ENCODE measurements at places on chromosomes 1 and 21.

DNA sequence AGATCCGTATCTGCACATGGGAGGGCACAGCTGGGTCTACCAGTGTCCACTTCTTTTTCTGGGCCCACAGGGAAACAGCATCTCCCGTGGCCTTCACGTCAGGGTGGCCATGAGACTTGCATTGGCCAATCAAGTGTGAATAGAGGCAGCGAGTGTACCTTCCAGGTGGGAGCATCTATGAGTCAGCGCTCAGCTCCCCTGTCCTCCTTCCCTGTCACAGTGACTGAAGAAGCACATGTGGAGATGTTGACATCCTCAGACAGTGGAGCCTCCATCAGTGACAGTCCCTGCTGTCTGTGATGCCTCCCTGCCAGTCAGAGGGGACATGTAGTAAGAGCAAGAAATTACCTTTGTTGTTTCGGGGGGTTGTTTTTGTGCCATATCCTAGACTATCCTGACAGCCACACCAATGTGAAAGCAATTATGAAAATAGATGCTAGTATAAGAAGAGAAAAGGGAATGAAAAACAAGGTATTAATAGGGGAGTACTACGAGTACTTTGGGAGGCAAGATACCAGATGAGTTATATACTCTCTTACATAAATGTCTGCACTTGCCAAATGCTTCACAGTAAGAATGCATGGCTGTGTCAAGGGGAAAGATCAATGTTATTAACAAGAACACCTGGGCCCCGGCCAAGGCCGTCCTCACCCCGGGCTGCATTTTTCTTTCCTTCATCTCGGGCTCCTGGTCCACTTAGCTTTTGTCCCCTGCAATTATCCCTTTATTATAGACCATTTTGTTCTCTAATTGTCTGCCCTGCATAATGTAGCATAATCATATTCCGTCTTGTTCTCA lies 86.0 kb downstream of the MATN1 start:
- no peak for DNase-seq

DNA sequence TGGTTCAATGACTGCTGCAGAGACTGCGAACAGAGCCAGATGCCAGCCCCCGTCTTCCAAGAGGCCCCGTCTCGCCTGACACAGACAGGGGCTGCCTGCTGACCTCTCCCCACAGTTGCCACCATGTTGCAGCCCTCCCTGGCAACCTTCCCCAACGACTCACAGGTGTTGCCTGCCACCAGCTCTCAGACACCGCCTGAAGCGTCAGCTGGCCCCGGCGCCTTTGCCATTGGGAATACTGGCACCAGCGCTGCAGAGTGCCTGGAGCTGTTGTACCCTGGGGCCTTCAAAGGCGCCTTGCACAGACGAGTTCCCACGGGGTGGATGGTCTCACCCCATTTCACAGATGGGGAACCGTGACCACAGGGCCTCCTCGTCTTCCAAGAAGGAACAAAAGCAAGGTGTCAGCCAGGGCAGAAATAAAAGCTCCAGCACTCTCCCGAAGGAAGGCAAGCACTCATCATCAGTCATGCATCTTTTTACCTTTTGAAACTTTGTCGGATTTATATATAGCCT lies 167.0 kb downstream of the ADSS2 start:
- no peak for DNase-seq

- DNase-seq = no peak
These were observed 49.1 kb upstream of the RCOR3 start for GRCh38 chr1:211210052-211210451.

- no peak for DNase-seq
These were observed 360.6 kb upstream of the USP24 start for GRCh38 chr1:55575571-55576279.

GRCh38 chr1:64624218-64624713 lies 120.6 kb upstream of the RAVER2 start:
- no peak for DNase-seq
